ENCODE measurements at places on chromosomes 7 and 10.
A peak's percentile ranks its signal among the peaks of the same experiment; 100 is the strongest.

GRCh38 chr10:84427903-84428650 lies 99.7 kb downstream of the CCSER2 start:
- no peak for DNase-seq

DNA sequence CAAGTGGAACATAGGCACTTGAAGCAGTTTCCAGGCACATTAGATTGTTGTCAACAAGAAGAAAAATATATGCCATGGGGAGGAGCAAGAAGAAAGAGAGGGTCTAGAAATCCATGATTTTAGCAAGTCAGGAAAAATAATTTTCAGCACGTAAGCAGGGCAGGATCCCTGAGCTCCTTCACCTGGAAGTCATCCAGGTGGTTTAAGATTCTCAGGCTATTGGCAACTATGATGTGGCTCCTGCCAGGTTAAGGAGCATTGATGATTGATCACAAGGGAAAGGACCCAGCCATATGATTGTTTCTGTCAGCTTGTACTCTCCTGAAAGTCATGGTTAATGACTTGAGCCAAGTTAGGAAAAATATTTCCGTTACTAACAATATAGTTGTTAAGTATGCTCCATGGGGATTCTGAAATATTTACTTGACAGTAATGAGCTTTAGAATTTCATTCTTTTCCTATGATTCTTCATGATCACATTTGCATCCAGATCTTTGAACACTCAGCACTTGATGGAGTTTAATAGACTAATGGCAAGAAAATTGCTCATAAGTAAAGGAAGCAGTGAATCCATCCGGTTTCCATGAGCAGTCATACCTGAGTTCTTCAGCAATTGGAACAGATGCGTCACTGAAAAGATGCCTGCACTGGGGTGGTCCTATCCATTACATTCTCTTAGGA lies 209.1 kb downstream of the BICC1 start:
- DNase-seq, result no peak

- no peak for DNase-seq
Observed at GRCh38 chr7:99381664-99382075, 7.1 kb downstream of the ARPC1B start.

- no peak for DNase-seq
Observed at GRCh38 chr10:11005725-11006427, 11.8 kb upstream of the CELF2 start.

DNA sequence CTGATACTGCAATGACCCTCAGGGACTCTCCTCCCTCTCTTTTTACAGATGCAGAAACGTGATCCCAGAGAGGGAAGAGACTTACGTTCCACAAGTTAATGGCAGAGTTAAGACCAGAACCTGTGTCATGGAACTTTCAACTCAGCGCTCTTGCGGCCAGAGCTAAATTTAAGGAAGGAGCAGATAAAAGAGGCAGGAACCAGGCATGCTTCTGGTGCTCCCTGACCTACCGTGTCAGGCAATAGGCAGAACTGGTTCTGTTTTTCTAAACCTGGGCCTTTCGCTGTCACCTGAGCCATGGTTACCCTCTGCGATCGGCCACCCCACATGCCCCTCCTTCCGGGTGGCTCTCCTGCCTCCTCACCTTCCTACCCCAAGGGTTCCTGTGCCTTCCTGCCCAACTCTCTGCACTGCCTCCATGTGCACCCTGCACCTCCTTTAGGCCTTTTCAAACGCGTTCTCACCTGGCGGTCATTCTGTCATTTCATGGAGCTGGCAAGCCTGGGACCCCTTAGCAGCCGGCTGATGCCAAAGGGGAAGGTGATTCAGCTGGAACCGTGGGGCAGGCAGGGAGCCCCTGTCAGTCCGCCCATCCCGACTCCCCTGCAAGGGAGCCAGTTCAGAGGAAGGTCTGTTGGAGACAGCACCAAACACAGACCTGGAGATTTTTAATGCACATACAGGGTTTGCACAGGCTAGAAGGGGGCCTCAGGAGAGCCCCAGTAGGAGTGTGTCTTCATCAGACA lies 7.7 kb upstream of the GBX1 start:
- no peak for DNase-seq

GRCh38 chr10:91551856-91552255 lies 81.0 kb downstream of the PPP1R3C start:
- DNase-seq, result no peak

GRCh38 chr10:1043532-1043995 lies 5.4 kb downstream of the IDI1 start:
- no peak for DNase-seq

DNA sequence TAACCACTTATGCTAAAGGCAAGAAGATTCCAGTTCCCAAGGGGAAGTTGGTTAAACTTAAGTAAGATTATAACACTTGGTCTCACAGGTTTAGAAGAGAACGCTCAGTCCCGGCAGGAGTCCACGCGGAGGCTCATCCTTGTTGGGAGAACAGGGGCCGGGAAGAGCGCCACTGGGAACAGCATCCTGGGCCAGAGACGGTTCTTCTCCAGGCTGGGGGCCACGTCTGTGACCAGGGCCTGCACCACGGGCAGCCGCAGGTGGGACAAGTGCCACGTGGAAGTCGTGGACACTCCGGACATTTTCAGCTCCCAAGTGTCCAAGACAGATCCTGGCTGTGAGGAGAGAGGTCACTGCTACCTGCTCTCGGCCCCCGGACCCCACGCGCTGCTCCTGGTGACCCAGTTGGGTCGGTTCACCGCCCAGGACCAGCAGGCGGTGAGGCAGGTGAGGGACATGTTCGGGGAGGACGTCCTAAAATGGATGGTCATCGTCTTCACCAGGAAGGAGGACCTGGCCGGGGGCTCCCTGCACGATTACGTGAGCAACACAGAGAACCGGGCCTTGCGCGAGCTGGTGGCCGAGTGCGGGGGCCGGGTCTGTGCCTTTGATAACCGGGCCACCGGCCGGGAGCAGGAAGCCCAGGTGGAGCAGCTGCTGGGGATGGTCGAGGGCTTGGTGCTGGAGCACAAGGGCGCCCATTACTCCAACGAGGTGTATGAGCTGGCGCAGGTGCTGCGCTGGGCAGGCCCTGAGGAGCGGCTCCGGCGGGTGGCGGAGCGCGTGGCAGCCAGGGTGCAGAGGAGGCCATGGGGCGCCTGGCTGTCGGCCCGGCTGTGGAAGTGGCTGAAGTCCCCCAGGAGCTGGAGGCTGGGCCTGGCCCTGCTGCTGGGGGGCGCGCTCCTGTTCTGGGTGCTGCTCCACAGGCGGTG lies 3.8 kb downstream of the GIMAP1 start:
- no peak for DNase-seq

GRCh38 chr7:100191775-100192174 lies 14.1 kb downstream of the STAG3 start:
- DNase-seq, result no peak

GRCh38 chr10:47165711-47166404 lies 134.1 kb upstream of the GDF10 start:
- peak; percentile 23 for DNase-seq

DNA sequence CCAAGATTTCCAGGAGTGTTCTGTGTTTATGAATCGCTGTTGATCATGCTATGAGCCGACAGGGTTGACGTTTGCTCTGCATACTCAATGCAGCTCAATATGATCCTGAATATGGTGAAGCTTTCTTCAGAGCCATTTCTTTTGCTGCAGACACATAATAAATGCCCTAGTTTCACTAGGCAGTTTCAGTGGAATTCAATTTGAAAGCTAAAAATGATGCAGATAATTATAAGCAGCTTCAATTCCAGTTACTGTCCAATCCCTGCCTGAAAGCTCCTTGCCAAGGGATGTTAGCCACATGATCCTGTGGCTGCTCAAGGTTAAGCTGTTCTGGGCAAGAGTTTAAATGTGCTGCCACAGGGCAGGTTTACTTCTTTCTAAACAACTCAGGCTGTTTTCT lies 805.6 kb downstream of the NRG3 start:
- DNase-seq, result no peak

GRCh38 chr7:87735360-87735759 lies 107.2 kb downstream of the RUNDC3B start:
- DNase-seq, result no peak

GRCh38 chr7:17506596-17506995 lies 208.1 kb downstream of the AHR start:
- DNase-seq, result no peak

GRCh38 chr7:141674171-141674671 lies 27.7 kb downstream of the DENND11 start:
- no peak for DNase-seq

DNA sequence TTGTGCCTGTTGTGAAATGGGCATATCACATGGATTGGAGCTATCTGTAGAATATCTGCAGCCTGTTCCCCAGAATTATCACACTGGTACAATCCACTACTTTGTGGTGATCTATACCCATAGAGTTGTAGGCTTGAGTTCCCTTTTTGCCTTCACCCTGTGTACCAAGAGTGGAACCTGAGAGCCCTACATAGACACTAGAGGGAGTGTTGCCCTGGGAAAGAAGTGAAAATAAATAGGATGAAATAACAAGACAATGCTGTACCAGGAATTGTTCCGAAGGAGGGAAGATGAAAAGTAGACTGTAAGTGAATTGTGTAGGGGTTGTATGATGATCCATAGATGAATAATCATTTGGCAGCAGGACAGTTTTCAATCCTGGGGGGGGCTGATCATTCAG lies 9.0 kb downstream of the SORCS3 start:
- DNase-seq, result no peak

- DNase-seq, result no peak
Observed at GRCh38 chr7:106493041-106493731, 167.8 kb downstream of the CCDC71L start.

- no peak for DNase-seq
Observed at GRCh38 chr10:24561453-24561852, 162.2 kb downstream of the ARHGAP21 start.

DNA sequence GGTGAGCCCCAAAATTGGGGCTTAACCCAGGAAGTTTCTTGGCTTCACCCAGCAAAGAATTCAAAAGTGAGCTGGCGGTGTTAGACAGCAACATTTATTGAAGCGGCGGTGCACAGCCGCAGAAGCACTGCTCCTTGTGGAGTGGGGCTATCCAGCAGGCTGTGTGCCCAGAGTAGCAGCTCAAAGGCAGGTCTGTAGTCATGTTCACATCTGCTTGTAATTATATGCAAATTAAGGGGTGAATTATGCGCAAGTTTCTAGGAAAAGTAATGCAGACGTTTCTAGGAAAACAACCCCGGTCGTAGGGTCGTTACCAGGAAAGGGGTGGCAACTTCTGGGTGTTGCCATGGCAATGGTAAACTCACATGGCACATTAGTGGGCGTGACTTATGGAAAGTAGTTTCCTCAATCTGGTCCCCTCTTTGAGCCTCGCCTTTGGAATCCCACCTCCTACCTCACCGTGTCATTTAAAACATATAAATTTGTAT lies 13.7 kb upstream of the KBTBD2 start:
- peak; percentile 68 for DNase-seq

DNA sequence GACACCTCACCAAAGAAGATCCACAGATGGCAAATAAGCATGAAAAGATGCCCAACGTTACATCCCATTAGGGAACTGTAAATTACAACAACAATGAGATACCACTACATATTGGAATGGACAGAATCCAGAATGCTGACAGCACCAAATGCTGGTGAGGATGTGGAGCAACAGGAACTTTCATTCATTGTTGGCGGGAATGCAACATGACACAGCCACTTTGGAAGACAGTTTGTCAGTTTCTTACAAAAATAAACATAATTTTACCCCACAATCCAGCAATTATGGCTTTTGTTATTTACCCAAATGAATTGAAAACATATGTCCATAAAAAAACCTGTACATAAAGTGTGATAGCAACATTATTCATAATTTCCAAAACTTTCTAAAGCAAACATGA lies 176.8 kb downstream of the C7orf25 start:
- no peak for DNase-seq
